KG1 (cell line): ENCODE measurements at places on chromosomes 12 and 14.
A peak's percentile ranks its signal among the peaks of the same experiment; 100 is the strongest.

DNA sequence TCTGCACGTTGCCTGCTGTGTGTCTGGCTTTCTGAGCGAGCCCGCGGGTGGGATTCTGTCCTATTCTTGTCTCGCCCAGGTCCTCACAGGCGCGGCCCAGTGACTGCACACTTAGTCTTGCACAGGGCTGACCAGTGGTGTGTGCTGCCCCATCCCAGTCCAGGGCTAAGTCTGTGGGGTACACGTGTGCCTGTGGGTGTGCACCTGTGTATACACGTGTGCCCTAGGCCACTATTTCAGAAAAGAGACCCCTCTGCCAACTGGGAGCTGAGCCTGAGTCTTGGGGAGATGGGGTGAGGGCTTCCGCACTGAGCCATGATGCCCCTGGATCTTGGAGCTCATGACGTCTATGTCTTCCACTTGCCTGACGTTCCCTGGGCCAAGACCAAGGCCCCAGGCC is 185.5 kb upstream of the PRMT8 start:
- DNase-seq: no peak

DNA sequence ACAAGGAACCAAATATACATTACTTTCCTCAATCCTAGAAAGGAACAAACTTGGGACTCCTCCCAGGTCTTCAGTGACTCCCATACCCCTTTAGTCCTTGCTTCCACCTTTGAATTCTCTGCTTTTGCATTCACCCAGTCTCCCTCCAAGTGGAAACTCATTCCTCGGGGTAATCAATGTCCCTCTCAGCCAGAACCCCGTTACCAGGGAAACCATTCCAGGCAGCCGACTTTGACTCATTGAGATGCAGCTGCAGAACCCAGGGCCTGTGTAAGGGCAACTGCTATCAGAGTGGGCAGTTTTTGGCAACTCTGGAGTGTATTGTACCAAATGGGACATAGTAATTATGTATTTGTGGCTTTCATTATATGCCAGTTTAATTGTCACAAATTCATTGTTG is 186.2 kb downstream of the NRXN3 start:
- no peak for DNase-seq

DNA sequence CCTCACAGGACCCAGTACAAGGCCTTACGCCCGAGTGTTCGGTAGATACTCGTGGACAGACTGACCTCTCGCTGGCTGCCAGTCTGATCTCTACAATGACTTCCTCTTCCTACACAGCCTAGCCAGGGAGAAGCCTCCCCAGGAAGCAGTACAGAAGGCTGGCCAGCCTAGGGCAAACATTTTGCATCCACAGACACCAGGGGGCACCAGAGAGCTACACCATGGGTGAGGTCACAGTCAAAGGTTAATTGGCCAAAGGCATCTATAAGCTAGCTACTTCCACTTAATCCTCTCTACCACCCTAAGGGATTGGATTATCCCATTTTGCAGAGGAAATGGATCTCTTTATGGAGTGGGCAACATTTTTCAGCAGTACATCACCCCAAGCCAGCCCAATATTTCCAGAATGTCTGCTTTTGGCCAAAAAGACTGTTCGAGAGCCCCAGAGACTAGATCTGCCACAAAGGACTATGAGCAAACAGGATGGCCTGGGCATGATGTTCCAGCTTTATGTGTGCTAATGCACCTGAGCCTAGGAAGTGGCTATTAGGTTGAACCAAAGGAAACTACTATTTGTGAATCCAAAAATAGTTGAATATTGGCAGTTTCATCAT is 14.6 kb upstream of the PNMA1 start:
- peak; percentile 81 for DNase-seq

DNA sequence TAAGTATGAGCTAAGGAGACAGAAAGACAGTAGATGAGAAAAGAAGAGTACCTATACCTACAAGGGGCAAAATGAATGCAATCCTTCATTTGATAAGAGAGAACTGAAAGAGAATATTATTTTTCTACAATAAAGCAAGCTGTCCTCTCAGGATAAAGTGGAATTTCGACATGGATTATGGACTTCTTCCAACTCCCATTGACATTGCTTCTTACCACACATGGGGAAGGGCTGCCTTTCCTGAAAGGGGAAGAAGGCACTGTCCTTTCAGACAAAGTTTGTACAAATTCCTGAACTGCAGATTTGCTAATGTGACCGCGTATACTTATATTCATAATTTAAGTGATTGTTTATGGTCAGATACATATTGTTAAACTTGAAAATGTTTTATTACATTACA is 4.3 kb upstream of the HEBP1 start:
- DNase-seq: no peak

DNA sequence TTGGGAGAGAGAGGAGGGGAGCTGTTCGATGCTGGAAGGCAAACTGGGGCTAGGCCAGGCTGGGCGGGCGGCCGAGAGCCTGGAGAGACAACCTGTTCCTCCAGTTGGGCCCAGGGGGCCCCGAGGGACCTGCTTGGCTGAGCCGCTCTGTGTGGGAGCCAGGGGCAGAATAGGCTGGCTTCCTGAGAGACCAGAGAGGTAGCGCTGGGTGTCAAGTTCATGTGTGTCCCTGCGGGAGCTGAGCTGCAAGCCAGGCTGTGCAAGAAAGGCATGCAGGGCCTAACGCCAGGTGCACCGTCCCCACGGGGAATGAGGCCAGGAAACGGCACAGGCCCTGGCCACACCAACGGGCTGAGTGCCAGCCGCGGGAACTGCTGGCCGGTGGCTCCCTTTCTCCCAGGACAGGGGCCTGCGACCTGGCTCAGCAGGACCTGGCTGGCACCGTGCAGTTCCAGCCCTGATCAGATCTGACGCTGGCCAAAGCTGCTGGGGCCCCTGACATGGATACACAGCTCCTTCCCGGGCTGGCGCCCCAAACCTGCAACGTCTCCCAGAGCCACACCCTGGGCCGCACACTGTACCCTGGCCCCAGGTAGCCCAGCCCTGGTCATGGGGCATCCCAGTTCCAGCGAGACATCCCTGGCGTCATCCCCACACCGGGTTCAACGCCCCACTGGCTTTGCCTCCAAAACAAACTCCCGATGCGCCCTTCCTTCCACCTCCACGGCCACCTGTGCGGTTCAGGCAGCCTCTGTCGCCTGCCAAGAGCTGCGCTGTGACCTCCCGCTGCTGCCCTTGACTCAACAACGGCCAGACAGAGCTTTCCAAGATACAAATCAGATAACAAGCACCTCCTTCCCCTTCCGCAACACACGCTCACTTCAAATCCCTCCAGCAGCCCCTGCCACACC is 65.0 kb downstream of the RFLNA start:
- no peak for DNase-seq

DNA sequence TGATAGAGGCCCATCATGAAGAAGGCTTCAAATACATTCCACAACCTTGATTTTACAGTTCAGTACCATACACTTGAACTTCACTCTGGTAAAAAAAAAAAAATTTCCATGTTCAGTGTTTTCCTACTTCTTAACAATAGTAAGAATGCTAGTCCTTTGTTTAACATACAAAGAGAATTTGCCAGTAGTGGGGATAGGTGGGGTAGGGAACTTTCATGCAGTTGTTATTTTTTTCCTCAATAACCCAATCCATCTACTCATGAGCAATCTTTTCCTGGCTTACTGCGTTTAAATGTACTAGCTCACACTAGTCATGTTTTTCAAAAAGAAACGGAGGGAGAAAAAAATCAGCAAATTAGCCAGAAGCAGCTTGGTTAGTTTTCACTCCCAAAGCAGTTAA is 206.1 kb downstream of the PRKD1 start:
- DNase-seq: no peak

- DNase-seq: no peak
Measured at GRCh38 chr14:99593971-99594841, 9.8 kb downstream of the CCDC85C start.

DNA sequence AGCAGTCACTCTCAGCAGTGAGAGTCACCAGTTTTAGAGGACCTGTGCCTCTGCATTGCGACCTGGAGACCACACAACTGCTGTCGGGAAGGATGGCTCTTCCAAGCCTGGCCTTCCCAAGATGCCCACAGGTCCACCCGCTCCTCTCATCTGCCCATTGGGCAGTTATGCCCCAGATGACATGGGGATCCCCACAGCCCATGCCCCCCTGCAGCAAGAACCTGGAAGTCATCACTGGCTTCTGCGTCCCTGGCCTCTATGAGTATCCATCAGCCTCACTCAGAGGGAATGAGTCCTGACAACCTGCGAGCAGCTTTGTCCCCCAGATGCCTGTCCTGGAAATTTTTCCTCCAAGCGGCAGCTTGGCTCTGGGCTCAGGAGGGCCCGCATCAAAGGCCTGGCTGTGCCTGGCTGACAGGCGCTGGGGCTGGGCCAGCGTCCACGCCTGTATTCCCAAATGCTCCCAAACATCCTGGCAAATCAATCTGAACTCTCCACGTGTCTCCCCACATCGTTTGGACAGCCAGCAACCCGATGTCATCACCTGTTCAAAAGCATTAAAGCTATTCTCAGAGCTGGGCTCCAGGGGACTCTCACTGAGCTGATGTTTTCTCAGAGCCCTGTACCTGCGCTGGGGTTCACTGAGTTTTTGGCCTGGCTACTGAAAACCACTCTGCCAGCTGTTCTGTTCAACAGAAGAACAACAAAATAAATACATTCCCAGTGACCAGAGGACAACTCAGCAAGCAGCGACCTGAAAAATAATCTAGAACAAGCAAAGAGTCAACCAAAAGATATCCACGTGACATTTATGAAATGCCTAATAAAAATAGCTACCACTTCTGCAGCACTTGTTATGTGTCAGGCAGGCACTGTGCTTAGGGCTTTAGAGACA is 57.8 kb downstream of the CLMN start:
- DNase-seq: no peak

- no peak for DNase-seq
Measured at GRCh38 chr14:61233436-61233956, 47.6 kb downstream of the TMEM30B start.

DNA sequence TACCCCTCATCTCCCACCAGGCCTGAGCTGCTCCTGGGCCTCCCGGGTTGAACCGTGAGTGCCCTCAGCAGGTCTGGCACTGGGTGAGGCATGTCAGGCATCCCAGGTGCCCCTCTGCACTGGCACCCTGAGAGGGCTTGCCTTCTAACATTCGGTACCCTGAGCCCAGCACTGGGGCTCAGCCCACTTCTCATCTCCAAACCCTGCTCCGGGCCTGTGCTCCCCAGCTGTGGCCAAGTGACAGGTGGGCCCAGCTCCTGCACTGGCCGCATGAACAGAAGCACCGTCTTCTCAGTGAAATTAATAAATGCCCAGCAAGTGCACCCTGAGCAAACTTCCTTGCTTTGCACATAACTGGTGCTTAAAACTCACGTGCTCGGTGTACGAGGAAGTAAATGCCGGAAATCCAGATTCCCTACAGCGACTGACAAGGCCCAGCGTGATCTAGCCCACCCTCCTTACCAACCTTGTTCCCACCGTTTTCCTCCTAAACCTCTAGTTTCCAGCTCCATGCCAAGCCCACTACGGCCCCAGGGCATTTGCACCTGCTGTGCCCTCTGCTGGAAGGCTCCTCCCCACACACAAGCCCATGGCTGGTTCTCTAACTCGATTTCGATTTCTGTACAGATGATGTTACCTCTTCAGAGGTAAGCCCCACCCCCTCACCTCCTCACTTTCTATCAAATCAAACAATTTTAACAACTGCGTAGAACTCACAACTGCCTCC is 115.2 kb upstream of the NCOR2 start:
- no peak for DNase-seq

- DNase-seq: no peak
Measured at GRCh38 chr14:91381801-91382670, 35.6 kb downstream of the CCDC88C start.

DNA sequence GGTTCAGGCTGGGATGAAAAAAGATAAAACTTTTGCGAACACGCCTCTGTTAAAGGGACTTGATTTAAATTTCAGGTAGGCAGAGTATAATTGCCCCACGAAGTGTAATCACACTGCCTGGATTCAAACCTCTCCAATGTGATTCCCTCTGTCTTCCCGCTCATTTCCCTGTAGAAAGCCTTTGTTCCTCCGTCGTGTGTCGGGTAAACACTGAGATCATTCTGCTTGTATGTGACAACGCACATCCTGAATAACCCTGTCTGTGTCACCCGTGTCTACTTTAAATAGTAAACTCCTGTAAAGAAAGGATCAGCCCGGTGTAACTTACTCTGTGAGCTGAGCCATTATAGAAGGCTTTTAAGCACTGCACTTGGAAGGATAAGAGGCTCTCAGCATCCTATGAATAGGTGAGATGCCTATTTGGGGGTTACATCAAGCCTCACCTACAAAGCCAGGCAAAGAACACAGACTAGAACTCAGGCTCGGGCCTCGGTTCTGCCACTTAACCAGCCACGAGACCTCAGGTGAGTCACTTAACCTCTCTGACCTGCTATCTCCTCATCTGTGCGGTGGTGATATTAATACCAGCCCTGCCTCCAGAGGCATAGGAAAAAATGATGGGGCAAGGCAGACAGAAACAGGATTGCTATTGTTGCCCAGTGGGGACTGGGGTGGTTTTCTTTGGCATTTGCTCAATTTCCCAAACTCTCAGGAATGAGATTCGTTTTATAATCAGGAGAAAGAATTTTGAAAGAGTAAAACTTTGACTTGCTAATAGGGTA is 74.2 kb downstream of the RBM19 start:
- DNase-seq: no peak

DNA sequence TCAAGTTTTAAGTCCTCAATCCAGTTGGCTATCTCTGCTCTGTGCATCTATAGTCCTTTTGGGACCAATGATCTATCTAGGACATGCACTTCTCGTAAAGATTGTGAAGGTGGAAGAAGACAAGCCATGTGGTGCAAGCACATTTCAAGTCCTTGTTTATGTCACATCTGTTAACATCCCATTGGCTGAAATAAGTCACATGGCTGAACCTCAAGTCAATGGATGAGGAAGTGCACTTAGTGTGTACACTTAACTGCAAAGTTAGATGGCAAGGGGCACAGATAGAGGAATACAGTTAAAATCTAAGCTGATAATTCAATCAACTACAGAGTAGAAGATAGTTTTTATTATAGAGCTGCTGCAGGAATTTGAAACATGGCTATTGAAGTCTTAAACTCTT is 362.8 kb upstream of the TBX3 start:
- DNase-seq: no peak

DNA sequence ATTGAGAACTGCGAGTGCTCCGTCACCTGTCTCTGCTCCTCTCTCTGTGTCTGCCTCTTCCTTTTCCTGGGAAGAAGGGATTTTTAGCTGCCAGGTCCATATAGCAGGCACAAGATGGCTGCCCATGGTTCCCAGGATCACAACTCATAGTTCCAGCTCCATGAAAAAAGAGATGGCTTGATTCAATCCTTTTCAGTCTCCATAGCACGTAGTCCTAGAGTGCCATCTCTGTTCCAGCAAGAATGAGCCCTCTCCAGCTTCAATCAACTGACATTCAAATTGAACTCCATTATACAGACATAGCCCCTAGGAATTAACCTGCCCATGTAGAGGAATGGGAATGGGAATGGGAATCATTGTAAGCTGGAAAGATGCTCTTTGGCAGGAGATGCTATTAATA is 34.7 kb upstream of the RTRAF start:
- no peak for DNase-seq

DNA sequence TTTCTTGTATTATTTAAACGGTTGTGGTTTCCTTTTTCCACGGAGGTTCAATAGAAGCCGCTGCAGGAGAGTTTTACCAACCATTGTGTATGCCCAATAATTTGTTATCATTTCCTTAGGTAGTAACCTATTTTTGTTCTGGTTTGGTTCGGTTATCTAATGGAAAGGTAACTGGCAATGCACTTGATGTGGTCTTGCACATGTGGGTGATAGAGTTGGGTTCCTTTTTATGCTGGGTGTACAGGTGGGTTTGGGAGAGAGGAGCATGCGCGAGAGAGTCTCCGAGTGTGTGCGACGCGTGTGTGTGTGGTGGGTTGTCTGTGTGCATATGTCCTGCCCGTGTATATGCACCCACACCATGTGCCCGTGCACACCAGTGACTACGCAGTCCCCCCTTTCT is 102.7 kb upstream of the FKBP4 start:
- no peak for DNase-seq

- no peak for DNase-seq
Measured at GRCh38 chr12:52020539-52021336, 14.0 kb downstream of the TAMALIN start.
